GM23248 (cell line): ENCODE measurements at places on chromosomes 7 and 10. TPM values are rescaled to one million over a fixed set of nuclear protein-coding genes. Genes with fewer than 3 reads are reported as not detected.

DNA sequence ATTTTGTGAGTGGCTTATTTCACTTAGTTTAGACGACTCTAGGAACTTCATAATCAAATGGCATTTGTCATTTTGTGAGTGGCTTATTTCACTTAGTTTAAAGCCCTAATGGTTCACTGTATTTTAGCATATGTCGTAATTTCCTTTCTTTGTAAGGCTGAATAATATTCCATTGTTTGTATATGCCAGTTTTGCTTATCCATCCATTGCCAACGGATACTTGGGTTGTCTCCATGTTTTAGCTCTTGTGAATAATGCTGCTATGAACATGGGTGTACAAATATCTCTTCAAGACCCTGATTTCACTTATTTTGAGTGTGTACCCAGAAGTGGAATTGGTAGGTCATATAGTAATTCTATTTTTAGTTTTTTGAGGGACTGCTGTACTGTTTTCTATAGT, 31.8 kb downstream of the DOCK1 start:
- no peak for DNase-seq

GRCh38 chr10:33570495-33570894, 236.0 kb upstream of the NRP1 start:
- no peak for DNase-seq

Gene GJD4
- total RNA-seq = not detected in 2 replicates

DNA sequence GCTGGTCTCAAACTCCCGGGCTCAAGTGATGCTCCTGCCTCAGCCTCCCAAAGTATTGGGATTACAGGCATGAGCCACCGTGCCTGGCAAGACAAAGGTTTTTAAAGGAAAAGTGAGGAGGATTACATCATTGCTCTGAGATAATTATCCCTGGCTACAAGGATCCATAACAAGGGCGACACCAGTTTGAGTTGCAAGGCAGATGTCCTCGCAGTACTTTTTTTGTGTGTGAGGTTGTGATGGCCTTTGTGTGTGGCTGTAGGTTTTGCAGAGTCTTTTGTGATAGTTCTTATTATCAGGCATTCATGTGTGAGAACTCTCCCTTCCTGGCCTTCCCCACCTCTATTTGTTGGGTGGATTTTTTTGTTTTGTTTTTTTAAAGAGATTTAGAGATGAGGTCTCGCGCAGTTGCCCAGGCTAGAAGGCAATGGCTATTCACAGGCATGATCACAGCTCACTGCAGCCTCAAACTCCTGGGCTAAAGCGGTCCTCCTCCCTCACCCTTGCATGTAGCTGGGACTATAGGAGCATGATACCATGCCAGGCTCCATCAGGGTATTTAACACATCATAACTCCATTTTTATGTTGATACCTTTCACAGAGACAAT, 10.0 kb downstream of the BTBD16 start:
- DNase-seq = no peak

GRCh38 chr7:22551768-22552513, 52.0 kb upstream of the STEAP1B start:
- DNase-seq = no peak

GRCh38 chr10:109591601-109592000, 331.7 kb downstream of the XPNPEP1 start:
- DNase-seq = peak; percentile 5

Gene PKD1L1
- total RNA-seq = 0.11 and 0.25 TPM in 2 replicates

Gene OR2A5
- not detected in 2 replicates for total RNA-seq

DNA sequence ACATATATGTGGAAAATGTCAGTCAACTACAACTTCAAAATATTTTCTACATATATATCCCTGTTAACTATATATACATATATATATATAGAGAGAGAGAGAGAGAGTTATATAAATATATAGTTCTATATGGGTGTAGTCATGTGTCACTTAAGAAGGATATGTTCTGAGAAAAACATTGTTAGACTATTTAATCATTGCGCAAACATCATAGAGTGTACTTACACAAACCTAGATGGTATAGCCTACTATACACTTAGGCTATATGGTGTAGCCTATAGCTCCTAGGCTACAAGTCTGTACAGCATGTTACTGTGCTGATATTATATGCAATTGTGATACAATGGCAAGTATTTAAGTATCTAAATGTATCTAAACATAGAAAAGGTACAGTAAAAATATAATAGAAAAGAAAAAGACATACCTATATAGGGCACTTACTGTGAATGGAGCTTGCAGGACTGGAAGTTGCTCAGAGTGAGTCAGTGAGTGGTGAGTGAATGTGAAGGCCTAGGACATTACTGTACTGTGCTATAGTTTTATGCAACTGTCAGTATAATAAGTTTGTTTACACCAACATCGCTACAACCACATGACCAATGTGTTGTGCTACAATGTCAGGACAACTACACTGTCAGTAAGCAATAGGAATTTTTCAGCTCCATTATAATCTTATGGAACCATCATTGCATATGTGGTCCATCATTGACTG, 18.0 kb upstream of the FGL2 start:
- DNase-seq = peak; percentile 42

Gene PHYHIPL
- total RNA-seq = not detected in 2 replicates

Gene FEZF1
- not detected in 2 replicates for total RNA-seq

Gene TMEM130
- total RNA-seq = not detected in 2 replicates

Gene PPP1R3A
- not detected in 2 replicates for total RNA-seq

GRCh38 chr7:97002555-97003261, 2.6 kb upstream of the DLX6 start:
- no peak for DNase-seq

GRCh38 chr10:89257581-89257980, 6.0 kb upstream of the LIPA start:
- no peak for DNase-seq

- no peak for DNase-seq
These were observed 25.2 kb downstream of the NHLRC2 start for GRCh38 chr10:113879691-113880090.

Gene ZNF488
- not detected in 2 replicates for total RNA-seq

GRCh38 chr10:130985158-130985753, 326.3 kb downstream of the TCERG1L start:
- no peak for DNase-seq

DNA sequence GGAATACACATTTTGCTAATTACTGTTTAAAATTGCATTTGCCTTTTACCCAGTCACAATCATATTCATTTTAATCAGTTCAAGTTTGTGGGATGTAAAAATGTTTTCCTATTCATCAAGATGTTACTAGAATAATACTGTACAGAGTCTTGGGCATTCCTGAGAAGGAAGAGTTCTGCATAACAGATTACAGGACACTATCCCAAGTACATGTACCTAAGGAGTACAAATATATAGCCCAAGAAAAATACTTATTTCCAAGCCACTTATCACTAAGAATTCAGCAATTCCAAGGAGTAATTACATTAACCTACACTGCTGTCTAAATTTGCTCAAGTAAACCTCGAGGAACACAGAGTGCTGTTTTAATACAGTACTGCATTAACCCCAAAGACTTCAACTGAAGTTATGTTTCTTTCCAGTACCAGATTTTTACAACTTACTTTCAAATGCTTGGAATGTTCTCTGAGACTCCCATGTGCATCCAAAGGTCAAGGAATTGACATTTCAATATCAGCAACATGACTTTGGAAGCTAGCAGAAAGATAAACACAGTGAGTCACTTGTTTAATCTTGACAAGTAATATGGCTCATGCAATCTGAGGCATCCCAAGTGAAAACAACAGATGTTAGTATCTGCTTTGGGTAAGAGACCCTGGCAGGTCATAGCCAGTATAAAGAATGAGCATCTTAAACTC, 125.4 kb upstream of the BET1 start:
- DNase-seq = peak; percentile 49

DNA sequence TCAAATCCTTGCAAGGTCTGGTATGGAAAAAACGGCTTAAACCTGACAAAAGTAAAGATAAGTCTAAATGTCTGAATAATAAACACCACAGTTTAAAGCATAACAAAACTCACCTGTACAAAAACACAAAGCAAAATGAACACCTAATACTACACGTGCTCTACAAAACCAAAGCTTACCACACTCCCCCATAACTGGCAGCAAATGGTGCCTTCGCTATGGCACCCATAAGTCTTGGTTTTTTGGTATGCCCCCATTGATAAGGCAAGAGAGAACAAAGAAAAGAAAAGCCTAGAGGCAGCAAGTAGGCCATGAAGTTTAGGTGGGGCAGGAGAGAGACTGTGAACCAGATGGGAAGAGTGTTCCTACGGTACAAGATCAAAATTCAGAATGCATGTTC, 34.2 kb downstream of the PDZD8 start:
- DNase-seq = no peak

DNA sequence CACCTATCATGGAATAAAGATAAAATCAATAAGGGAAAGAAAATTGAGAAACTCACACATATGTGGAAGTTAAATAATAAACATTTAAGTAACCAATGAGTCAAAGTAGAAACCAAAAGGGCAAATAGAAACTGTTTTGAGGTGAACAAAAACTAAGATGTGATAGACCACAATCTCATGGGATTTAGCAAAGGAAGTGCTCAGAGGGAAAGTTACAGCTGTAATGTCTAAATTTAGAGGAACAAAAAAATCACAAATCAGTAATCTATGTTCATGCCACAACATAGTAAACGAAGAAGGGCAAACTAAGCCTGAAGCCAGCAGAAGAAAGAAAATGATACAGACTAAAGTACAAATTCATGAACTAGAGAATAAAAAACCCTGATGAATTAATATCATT, 16.3 kb downstream of the CYP3A4 start:
- no peak for DNase-seq

DNA sequence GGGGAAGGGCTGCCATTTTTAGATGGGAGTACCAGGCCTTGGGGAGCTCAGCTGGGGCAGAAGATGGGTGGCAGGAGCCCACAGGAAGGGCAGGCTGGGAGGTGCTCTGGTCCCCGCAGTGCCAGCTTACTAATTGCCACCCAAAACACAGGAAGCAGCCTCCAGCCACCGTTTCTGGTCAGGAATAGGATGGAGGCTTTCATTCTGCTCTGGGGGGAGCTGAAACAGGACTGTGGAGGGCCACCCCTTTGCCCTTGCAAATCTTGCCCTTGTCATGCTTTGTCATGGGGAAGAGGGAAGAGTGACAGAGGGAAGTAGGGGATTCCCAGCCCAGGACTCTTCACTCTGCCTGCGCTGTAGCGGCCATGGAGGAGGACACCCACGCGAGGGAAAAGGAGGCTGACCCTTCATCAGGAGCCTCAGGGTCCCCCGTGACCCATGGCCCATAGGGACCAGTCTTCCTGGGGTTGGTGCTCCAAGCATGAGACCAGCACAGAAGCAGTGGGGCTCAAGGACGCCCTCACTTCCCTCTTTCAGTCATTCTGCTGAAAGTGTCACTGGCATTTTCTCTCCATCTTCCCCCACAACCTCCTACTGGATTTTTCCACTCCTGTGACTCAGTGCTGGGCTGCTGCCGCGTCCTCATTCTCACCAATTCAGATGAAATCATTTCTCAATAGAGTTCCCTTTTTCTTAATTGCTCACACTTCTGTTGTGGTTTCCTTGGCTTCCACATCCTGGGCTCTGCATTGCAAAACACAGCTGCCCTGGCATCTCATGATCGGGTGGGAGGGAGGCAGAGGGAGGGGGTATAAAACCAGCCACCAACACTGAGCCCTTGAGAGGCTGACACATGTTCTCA, 61.9 kb downstream of the MKI67 start:
- peak; percentile 94 for DNase-seq

- DNase-seq = no peak
These were observed 55.0 kb downstream of the HDAC9 start for GRCh38 chr7:18550574-18550973.

DNA sequence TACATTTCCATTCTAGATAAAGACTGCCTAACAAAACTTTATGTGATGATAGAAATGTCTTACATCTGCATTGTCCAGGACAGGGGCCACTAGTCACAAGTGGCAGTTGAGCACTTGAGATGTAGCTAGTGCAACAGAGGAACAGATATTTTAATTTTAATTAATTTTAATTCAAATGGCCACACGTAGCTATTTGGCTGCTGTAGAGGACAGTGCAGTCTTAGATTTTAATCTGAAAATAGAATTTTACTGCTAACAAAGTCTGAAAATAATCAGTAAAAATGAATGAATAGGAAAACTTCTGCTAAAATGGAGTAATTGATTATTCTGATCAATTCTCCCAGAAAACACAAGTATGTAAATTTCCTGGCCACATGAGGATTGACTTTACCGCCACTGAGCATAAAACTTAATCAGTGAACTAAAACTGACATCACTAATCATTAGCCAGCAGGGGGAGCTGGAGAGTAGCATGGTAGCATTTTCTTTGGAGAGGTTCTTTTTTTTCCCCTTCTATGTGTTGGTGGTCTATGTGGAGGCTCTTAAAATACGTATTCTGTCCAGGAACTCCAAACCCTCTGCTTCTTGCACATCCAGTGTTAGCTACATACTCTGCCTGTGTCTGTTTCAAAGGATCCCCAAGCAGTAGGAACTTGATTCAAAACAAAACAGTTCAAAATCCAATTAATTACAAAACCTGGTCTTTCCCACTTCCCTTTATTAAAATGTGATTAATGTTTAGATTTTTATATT, 52.1 kb downstream of the TSPAN12 start:
- DNase-seq = peak; percentile 62

Gene NXPH1
- not detected in 2 replicates for total RNA-seq

Gene TMEM139
- total RNA-seq = not detected in 2 replicates

GRCh38 chr10:84108797-84109196, 30.5 kb upstream of the GHITM start:
- no peak for DNase-seq

DNA sequence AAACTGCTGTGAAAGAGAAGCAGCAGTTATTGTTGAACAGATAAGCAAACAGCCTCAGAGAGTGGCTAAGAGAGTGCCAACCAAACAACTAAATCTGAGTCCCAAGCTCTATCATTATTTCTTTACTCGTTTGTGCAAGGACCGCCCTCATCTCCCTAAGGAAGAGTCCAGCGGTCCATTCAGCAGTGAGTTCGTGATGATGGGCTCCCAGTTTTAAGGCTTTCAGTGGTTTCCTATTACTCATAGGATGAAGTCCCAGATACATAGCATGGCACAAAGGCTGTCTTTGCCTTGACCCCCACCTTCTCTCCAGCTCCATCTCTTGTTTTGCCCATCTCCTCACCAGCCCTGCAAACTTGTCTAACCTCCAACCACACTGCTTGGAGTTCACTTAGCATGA, 24.3 kb upstream of the PDE1C start:
- DNase-seq = peak; percentile 48

- peak; percentile 47 for DNase-seq
These were observed 4.4 kb upstream of the FRAT1 start for GRCh38 chr10:97314671-97315070.
